Activated CD4-positive, alpha-beta T cell treated with anti-CD3 and anti-CD28 coated beads, Interleukin-2, amount 10 ng/mL, durations not matched to agents 7 days and 5 days (primary cell): ENCODE measurements at places on chromosomes 12 and 14. TPM values are rescaled to one million over a fixed set of nuclear protein-coding genes. Genes with fewer than 3 reads are reported as not detected.

GRCh38 chr12:9961106-9961505 lies 10.1 kb upstream of the CLEC12A start:
- DNase-seq, result no peak

- DNase-seq, result no peak
These were observed 29.3 kb upstream of the FRS2 start for GRCh38 chr12:69440886-69441285.

DNA sequence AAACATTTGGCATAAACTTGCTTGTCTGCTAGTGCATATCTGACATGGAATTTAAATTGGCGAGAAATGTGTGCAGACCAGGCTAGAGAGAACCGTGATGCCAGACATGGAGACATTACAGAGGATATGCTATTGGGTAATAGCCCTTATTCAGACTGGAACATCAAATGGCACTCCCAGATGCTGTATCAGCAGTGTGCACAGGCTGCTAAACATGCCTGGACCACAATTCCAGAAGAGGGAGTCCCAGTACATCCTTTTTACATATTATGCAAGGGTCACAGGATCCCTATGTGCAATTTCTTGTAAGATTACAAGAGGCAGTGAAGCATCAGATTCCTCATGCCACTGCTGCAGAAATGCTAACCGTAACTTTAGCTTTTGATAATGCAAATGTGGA lies 354.5 kb upstream of the FOXG1 start:
- DNase-seq, result no peak

GRCh38 chr14:92352158-92352985 lies 29.4 kb downstream of the SLC24A4 start:
- peak; percentile 46 for DNase-seq

VCPKMT gene
- total RNA-seq, result 9.8 TPM

ALG10 gene
- total RNA-seq, result 21.4 TPM

GRCh38 chr14:101223561-101224162 lies 320.1 kb upstream of the RTL1 start:
- DNase-seq, result no peak

GRCh38 chr12:127194176-127194575 lies 1072.8 kb upstream of the TMEM132C start:
- no peak for DNase-seq

DNA sequence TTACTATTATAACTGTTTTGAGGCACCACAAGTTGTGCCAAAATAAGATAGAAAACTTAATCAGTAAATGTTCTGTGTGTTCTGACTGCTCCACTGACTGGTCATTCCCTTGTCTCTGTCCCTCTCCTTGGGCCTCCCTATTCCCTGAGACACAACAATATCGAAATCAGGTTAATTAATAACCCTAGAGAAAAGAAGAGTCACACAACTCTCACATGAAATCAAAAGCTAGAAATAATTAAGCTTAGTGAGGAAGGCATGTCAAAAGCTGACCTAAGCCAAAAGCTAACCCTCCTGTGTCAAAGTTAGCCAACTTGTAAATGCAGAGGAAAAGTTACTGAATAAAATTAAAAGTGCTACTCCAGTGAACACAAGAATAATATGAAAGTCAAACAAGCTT lies 53.8 kb upstream of the CCDC196 start:
- no peak for DNase-seq

DNA sequence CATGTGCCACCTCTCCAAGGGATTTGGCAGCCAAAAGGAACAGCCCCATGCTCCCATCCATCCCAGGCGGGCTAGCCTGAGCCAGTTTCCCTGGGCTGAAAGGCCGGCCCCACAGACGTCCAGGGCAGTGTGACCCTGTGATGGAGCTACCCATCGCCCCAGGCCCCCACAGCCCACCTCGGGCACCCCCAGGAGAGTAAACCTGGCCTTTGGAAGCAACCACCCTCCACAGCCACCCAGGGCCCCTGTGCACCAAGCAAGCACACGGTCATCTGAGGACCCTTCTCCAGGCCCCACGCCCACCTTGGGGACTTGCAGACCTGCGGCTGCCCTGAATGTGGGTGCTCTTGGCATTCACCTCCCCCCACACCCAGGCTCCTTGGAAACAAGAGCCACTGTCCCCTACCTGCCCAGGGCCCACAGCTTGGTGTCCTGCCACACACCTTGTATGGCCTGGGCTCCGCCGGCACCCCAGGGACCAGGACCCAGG lies 8.4 kb downstream of the AHNAK2 start:
- no peak for DNase-seq

DNA sequence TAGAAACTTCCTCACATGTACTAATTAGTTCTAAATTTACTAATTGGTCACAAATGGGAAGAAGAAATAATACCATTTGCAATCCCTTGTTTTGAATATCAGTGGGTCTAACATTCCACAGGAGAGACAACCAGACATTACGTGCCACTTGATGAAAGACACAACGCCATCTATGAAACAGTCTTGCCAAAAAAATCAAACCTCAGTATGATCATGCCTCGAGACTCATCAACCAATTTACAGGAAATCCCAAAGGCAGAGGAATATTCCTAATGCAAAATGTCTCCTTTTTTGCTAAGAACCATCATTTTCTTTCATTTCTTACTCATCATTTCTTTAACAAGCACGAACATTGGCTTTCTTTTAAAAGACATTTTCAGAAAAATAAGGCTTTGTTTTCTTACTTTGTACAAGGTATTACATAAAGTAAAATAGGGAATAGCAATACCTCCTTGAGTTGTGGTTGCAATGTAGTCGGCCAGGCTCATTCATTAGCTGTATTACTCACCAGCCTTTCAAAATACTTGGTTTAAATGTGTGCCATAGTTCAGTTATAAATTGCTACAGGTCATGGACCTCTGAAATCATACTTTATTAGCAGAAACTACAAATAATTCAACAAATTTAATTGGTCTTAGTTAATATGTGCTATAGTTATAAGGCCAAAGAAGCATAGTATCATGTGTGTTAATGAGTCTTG lies 436.2 kb upstream of the FLRT2 start:
- DNase-seq, result no peak

MYF6 gene
- not detected for total RNA-seq
